ENCODE measurements at places on chromosomes 1 and 21.

DNA sequence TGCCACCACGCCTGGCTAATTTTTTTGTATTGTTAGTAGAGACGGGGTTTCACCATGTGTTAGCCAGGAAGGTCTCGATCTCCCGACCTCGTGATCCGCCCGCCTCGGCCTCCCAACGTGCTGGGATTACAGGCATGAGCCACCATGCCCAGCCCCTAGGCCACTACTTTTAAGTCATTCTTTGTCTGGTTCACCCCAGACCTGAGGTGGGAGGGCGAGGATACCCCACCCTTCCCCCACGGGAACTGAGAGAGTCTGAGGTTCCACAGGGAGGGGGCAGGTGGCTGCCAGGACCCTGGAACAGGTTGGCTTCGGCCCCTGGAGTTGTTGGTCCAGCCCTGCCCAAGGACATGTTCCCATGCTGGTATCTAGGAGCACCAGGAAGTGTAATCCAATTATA, 7.7 kb upstream of the SDC3 start:
- DNase-seq, result no peak

- DNase-seq, result no peak
These were observed 251.9 kb downstream of the SDCCAG8 start for GRCh38 chr1:243507672-243508302.

- no peak for DNase-seq
These were observed 343.1 kb upstream of the DUSP10 start for GRCh38 chr1:222084996-222085395.

DNA sequence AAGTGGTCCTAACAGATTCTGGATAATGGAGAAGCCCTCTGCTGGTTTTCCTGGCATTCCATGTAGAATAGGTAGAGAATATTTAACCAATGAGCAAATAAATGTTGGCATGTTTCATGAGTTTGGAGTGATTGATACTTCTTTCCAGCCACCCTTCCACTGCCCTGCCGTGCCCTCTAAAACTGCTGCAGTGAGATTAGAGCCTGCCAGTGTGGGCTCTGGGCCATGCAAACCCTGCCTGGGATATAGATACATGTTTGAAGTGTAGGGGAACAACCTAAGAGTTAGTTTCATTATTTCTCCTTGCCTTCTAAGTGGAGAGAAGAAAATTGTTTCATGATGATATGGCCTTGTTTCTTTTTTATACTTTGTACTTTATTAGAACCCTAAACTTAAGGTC, 10.4 kb downstream of the UBE2Q1 start:
- DNase-seq, result no peak

GRCh38 chr1:109399326-109399957, 1.7 kb upstream of the SORT1 start:
- no peak for DNase-seq

DNA sequence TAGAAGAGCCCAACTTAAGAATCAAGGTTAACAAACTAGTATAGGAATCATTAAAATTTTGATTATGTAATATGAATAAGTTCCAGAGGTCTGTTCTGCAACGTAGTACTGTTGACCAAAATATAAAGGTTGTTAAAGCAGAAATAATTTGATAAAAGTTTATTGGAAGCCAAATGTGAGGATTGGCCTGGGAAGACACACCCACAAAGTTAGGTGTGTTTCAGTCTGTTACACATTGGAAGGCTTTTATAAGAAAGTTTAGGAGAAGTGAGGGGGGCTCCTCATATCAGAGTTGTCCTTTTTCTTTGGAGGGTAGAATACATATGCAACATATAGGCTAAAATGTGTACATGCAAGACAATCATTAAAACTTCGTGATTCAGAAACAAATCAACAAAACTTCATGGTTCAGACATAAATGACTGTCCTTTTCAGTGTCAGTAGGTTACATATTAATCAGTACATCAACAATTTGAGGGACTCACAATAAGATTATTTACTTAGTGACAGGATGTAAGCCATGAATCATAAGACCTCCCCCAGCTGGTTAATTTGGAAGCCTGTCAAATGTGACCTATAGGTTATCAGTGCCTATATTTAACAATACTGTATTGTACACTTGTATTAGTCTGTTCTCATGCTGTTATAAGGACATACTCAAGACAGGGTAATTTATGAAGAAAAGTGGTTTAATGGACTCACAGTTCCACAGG, 245.0 kb upstream of the B3GALT2 start:
- no peak for DNase-seq

DNA sequence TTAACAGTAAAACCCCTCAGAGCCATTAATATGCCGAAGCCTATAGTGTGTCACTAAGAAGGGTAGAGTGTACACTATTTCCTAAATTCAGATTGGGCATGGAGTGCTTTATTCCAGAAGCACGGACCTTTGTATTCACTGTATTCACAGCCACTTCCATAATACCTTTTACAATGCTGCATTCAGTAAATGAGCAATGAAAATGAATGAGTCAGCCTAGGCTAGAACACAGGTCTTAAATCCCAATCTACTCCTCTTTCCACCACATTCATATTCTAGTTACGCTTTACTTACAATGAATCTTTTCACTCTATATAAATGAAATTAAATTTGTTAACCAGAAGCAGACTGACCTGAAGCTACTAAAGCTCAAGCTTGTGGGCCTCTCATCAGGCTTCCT, 13.0 kb upstream of the GORAB start:
- no peak for DNase-seq

- DNase-seq, result no peak
These were observed 30.4 kb upstream of the GNG12 start for GRCh38 chr1:67863637-67864036.

- DNase-seq, result no peak
These were observed 90.7 kb downstream of the MT1HL1 start for GRCh38 chr1:236913371-236914037.

- peak; percentile 79 for DNase-seq
These were observed 56.1 kb upstream of the MRPS6 start for GRCh38 chr21:34017039-34017961.

DNA sequence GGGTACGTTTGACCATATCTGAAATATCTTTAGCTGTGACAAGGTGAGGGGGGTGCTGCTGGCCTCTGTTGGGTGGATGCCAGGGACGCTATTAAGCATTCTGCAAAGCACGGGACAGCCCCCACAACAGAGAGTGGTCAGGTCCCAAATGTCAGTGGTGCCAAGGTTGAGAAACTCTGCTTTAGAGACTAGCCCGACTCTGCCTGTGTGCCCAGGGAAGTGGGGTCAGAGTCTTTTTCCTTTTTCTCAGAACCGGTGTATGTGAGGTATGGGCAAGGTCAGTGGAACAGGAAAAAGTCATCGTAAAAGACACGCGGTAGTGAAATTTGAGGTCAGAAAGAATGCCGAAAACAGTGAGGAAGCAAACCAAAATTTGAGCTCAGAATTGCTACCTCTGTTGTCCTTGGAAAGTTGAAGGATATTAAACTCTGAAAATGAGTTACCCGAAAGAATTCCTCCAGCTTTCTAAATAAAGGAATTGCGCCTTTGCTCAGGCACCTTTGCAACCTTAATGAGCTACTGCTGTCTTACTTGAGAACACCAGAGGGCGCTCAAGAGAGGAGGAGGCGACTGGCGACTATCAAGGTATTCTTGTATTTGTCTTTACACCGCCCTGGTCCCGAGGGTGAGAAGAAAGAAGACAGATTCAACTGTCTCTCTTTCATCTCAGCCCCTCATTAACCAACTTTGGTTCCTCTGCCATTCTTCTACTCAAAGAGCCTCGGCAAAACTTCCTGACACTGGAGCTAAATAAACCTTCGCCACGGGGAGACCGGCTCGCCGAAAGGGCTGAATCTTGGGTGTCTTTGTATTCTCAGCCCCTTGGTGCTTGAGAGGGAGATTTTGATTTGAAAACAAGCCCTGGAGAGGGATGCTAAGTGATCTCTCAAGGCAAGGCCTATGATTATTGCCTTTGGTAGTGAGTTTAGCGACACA, 85.4 kb upstream of the OLIG2 start:
- no peak for DNase-seq

DNA sequence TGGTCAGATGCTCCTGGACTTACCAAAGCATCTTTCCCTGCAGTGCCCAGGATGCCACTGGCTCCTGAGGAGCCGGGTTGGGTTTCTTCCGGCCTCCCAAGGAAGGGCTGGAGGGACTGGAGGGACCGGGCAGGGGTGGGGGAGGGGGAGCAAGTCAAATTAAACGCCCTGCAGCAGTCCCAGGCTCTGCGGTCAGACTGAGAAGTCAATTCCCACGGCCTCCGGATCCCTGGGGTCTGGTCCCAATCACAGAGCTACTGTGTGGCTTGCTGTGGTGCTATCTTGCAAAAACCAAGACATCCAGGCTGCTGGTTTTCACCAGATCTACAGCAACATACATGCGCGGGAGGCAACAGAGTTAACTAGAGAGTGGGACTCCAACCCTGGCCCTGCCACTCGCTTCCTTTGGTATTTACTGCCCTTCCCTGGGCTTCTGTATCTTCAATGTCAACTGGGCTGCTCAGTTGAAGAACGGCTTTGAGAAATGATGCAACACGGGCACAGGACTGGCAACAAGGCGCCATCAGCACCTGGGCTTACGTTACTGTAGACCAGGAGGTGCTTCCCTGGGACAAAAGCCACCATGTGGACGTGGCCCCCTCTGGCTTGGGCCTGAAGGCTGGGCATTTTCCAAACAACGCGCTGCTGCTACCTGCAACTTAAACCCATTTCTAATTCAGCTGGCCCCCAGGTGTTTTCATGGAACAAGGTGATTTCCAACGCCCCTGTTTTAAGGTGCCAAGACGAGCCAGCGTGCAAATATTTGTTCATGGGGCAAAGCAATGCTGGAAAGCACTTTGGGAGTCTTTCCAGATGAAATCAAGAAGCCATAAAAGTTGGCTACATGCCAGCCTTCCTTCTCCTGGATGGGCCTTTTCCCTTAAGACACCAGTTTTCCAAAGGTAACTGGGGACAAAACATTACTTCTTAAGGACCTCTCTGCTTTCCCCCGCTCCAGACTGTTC, 11.5 kb downstream of the RCC2 start:
- DNase-seq, result no peak

DNA sequence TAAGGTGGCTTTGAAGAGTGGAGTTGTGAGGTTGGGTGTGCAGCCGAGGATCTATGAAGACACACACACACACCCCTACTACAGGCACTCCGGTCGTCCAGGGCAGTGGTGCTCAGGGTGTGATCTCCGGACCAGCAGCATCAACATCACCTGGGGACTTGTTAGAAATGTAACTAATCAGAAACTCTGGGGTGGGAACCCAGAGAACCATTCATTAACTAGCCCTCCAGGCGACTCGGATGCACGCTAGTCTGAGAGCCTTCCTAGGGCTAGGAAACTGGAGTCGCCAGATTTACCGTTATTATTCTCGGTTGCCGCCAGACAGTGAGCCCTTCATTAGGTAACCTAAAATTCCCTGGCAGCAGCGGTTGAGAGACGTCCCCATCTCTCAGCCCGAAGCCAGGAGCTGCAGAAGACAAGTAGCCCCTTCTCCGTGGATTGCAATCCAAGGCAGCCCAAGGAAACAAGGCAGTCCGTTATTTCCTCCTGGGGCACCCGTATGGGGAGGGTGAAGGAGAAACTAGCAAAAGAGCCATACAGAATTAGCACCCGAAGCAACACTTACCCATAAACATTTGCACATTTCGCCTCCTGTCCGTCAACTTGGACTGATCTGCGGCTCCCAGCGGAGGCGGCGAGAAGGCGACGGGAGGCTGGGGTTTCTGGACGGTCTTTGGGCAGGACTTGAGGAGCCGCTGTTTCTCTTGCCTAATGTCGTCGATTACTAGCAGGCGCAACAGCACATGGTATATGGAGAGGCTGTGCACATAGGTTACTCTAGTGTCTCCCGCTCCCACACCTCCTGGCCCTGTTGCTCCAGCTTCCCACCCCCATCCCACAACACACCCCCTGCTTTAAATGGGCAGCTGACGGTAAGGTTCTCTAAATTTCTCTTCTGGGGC, 2.9 kb upstream of the CCN1 start:
- no peak for DNase-seq

DNA sequence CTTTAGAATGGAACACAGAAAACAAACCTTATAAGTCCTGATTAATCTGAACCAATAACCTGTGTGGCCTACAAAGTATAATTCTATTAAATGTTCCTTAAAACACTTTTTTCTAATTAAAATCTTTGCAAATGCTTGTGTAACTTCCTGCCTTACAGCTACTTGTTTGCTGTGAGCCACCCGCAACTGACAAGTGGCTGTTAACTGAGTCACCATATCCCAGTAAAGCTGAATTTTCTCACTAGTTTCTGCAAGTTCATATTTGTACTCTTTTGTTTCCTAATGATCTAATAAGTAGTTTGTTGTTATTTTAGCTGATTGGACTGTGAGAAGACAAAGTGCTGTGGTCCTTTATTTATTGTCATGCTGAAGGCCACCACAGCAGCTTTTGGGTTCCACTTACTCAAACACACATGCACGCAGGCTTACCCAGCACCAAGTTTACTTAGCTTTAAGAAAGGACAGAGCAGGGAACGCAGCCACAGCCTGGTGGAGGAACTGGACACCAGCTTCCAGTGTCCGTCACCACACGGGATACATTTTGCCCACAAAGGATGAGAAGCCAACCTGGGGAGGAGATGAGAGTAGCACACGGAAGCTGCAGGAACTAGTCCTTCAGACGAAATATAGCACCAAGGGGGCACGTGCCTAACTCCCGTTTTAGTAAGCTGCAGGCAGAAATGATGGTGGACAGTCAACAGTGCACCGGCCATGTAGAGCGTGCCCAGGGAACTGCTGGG, 47.8 kb downstream of the LCA5L start:
- DNase-seq, result no peak

GRCh38 chr1:41640756-41641474, 156.4 kb upstream of the EDN2 start:
- DNase-seq, result no peak

DNA sequence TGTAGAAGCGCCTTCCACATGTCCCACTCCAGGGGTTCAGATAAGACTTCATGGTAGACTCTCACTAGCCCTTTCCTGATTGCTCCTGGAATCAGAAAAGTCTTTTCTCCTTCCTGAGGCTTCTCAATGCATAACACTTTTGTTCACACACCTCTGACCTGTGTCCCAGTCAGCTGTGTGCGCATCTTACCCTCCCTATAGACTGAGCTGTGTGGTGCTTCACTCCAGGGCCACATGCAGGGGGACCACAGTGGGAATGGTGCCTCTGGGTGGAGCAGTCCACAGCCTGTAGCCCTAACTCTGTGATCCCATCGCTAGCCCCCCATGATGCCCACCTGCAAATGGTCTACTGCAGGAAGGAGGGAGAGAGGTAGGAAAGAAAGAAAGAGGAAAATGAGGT, 84.0 kb upstream of the TLR5 start:
- no peak for DNase-seq

GRCh38 chr1:147769106-147769505, 8.7 kb upstream of the GJA5 start:
- no peak for DNase-seq

Measured in GM12878 (cell line).